AG09309 (cell line): ENCODE measurements at places on chromosomes 1 and 21.

DNA sequence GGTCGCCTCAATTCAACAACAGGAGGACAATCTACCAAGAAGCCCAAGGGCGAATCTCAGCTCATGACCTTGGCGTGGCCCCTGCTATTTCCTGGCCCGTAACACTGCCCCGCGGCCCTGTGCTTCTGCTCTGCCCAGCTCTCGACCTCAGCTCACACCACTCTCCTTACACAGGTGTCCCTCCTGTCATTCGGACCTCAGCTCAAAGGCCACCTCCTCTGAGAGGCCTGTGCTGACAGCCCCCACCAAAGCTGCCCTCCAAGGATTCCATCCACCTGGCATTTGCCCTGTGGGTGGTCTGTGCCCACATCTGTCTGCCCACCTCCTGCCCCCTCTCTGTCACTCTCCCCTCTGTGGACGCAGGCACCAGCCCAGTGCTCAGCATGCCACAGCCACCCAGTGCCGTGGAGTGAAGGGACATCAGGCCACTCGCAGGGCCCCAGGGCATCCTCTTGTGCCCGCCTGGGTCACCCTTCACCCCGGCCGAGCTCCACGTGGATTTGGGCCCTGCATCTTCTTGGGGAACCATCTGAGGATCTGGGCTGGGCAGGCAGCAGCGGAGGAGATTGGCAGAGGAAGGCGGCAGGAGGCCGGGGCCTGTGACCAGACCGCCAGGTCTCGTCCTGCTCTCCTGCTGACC lies 70.3 kb downstream of the DHRS3 start:
- DNase-seq = no peak

DNA sequence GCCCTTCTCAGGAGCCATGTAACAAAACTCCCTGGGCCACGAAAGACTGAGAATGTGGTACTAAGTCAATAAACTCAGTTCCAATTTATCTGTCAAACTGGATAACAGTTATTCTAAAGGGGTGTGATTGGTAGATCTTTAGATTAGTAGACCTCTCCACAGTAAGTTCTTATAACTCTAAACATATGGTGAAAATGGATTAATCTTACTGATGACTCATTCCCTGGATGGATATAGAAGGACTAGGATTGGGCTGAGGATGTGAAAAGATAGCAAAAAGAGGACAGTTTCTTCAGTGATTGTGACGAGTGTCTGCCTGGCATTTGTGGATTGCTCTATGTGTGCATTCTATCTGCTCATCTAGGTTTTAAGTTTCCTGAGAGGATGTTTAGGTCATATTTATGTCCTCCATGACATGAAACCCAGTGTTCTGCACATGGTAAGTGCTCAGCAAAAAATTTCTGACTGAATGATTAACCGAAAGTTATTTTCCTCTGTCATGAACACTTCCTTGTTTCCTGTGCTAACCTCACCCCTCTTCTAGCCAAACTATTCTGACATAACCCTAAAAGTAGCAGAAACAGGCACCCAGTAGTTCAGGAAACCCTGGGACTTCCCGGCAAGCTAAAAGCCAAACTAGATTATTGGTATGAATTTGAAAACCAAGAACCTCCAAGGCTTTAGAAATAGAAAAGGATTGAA lies 397.5 kb upstream of the PLXNA2 start:
- no peak for DNase-seq

DNA sequence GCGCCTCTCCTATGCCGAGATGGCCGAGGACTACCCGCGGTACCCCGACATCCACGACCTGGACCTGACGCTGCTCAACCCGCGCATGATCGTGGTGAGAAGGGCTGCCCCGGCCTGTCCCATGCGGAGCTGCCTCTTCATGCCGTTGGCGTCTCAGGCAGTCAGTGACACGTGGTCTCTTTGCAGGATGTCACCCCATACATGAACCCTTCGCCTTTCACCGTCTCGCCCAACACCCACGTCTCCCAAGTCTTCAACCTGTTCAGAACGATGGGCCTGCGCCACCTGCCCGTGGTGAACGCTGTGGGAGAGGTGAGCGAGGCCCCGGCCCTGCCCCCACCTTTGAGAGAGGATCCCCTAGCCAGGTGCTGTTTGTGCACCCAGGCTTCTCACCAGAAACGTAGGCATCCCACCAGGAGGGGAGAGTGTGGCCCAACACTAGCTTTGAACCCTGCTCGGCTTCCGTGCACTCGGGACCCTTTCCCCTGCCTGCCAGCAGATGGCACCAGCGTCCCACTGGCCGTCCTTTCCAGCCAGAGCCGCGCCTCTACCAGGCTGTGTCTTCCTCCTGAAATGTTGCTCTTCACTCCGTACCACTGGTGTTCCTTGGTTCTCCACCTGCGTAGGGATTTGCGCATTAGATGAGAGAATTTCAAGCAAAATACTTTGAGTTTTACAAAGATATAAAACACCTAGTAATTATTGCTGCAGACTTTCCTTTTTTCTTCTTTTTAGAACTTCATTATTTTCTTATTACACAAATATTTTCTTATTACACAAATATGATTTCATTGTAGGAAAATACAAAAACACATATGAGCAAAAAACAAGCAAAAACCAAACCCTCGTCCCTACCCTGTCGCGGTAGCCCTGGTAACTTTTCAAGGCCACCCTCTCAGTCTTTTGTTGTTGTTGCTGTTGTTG lies 9.0 kb downstream of the NPPA start:
- DNase-seq = no peak

- no peak for DNase-seq
Measured at GRCh38 chr1:193321242-193321840, 134.9 kb upstream of the B3GALT2 start.

DNA sequence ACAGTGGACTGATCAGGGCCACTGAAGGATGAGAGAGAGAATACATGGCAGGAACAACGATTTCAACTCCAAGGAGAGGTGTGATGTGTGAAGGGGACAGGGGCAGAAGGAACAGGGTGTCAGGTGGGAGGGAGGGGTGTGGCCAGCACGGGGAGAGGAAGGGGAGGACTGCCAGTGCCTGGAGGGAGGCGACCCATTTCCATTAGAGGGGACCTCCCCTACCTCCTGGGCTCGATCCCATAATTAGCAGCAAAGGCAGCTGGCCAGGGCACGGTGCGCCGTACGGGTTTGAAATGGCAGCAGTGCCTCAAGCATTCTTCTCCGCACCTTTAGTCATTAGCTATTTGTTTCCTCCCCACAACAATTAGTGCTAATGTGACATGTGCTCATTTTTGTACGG lies 22.7 kb downstream of the CRYAA start:
- DNase-seq = no peak

DNA sequence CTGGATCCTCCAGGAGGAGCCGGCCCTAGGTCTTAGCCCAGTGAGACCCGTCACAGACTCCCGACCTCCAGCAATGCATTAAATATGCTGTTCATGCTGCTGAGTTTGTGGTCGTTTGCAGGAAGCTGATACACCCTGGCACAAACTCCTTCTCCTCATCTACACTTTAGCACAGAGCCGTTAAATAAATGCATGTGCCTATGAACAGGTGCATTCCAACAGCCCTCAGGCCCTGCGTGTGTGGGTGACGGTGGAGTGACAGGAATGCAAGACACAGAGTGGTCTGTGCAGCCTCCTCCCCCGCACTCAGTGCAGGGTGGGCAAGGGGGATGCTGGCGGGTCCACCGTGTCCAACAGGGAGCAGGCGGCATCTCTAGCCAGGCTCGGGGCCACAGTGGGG lies 106.6 kb upstream of the TMPRSS2 start:
- no peak for DNase-seq

GRCh38 chr1:116540088-116540487 lies 30.7 kb downstream of the CD58 start:
- DNase-seq = no peak

DNA sequence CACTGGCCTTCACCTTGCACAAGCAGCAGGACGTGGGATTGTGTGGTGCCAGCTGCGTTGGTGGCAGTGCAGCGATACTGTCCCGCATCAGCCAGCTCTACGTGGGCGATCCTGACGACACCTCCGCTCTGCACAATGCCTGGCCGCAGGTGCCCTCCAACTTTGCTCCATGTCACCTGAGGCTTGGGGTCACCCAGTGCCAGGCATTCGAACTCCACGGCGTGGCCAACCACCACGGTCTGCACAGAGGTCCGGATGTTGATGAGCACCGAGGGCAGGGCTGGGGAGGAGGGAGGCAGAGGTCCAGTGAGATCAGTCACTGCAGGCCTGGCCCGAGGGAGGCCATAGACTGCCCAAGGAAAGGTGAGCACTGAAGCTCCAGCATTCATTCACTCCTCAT lies 22.6 kb downstream of the LDLRAD2 start:
- no peak for DNase-seq

GRCh38 chr1:207076181-207076955 lies 12.3 kb upstream of the C4BPB start:
- no peak for DNase-seq

GRCh38 chr1:14253676-14254075 lies 344.8 kb upstream of the KAZN start:
- no peak for DNase-seq

DNA sequence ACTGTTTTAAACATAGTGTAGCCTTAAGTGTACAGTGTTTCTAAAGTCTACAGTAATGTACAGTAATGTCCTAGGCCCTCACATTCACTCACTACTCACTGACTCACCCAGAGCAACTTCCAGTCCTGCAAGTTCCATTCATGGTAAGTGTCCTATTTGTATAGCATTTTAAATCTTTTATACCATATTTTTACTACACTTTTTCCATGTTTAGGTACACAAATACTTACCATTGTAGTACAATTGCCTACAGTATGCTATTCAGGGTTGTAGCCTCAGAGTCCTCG lies 3.6 kb upstream of the S100A10 start:
- DNase-seq = no peak

DNA sequence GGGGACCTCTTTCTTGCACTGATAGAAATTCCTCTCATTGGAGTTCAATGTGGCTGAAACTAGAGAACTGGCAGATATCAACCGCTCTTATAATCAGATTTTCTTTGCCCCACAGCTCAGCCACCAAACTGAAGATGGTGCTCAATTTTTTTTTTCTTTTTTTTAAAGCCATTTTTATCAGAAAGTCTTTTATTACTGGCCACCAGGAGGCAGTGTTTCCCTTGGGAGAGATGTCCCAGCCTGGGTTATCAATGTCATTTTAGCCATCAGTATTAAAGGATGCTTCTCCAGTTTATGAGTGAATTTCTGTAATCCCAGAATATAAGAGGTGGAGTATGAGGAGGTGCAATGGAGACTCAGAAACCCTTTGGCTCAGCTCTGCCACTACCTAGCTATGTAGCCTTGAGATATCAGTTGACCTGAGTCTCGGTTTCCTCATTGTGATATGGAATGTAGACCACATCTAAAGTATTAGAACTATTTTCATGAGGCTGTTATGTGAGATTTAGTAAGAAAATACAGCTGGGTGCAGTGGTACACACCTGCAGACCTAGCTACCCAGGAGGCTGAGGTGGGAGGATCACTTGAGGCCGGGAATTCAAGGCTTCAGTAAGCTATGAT lies 27.6 kb downstream of the CD244 start:
- DNase-seq = no peak

- DNase-seq = no peak
Measured at GRCh38 chr1:2143814-2144500, 50.6 kb downstream of the FAAP20 start.

DNA sequence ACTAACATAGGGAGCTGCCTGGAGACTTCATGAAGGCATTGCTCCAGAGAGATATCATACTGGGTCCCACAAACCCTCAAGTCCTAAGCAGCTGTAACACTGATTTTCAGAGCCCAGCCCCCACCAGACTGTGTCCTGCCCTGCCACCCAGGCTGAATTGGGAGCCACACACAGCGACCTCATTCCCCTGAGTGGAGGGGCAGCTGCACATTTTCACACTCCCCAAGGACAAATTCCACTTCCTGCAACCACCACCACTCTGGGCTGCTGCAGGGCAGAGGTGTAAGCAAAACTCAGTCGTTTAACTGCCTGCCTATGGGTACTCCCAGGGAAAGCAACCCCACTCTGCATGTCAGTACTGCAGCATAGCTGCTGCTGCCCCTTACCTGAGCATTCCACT lies 19.8 kb downstream of the DTL start:
- no peak for DNase-seq

DNA sequence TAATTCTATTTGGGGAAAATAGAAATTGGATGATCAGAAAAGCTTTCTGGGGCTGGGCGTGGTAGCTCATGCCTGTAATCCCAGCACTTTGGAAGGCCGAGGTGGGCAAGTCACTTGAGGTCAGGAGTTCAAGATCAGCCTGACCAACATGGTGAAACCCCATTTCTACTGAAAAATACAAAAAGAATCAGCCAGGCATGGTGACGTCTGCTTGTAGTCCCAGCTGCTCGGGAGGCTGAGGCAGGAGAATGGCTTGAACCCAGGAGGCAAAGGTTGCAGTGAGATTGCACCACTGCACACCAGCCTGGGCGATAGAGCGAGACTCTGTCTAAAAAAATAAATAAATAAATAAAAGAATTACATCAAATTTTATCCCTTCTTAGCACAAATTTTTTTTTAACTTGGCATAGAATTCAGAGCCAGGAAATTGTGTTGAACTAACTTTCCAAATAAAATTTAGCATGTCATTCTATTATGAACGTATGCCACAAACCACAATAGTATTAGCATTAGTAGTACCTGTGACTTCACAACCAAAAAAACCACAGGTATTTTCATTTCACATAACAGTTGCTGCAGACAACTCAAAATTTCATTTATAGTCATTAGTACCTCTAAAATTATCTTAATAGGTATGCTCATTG lies 4.5 kb upstream of the ANKRD13C start:
- DNase-seq = no peak

GRCh38 chr1:229863651-229864545 lies 203.1 kb upstream of the GALNT2 start:
- DNase-seq = no peak

GRCh38 chr1:85624361-85624760 lies 43.8 kb downstream of the CCN1 start:
- no peak for DNase-seq

GRCh38 chr1:222023025-222023424 lies 281.1 kb upstream of the DUSP10 start:
- no peak for DNase-seq

GRCh38 chr1:2532485-2533160 lies 2.6 kb upstream of the HES5 start:
- DNase-seq = no peak

- DNase-seq = no peak
Measured at GRCh38 chr1:107135463-107135862, 5.4 kb upstream of the NTNG1 start.

- DNase-seq = no peak
Measured at GRCh38 chr1:165153182-165153581, 203.3 kb downstream of the LMX1A start.
